Vagina (tissue), 2 donors: ENCODE measurements at places on chromosomes 12 and 14. TPM values are rescaled to one million over a fixed set of nuclear protein-coding genes. Genes with fewer than 3 reads are reported as not detected.
A peak's percentile ranks its signal among the peaks of the same experiment; 100 is the strongest.

- no peak overlapping the region for H3K4me3 ChIP-seq
- H3K27ac ChIP-seq = no peak overlapping the region
- H3K36me3 ChIP-seq = peaks cover 41% of the 10 kb centered on the region
These were observed 93.5 kb downstream of the ATXN2 start for GRCh38 chr12:111505601-111506036.

- H3K27ac ChIP-seq = no peak overlapping the region
- no peak for DNase-seq
- H3K27me3 ChIP-seq = no peaks in the 10 kb centered on the region
- H3K36me3 ChIP-seq = peaks cover 8% of the 10 kb centered on the region
These were observed 3.2 kb downstream of the KRR1 start for GRCh38 chr12:75508159-75508558.

GRCh38 chr14:34398024-34398423 is 64.0 kb downstream of the SPTSSA start:
- H3K27ac ChIP-seq = no peak overlapping the region
- no peaks in the 10 kb centered on the region for H3K36me3 ChIP-seq
- DNase-seq = no peak
- H3K4me3 ChIP-seq = no peak overlapping the region
- no peaks in the 10 kb centered on the region for H3K27me3 ChIP-seq

GRCh38 chr14:76307786-76308780 is 67.9 kb upstream of the ESRRB start:
- no peaks in the 10 kb centered on the region for H3K27me3 ChIP-seq
- DNase-seq = peak; percentile 60
- H3K36me3 ChIP-seq = no peaks in the 10 kb centered on the region
- H3K4me1 ChIP-seq = no peaks in the 10 kb centered on the region

GRCh38 chr12:76446090-76446489 is 97.9 kb upstream of the BBS10 start:
- H3K27ac ChIP-seq = no peak overlapping the region
- H3K4me3 ChIP-seq = no peak overlapping the region

- no peaks in the 10 kb centered on the region for H3K36me3 ChIP-seq
- H3K4me1 ChIP-seq = peaks cover 10% of the 10 kb centered on the region
- DNase-seq = no peak
- H3K27ac ChIP-seq = no peak overlapping the region
- H3K27me3 ChIP-seq = no peaks in the 10 kb centered on the region
These were observed 39.1 kb downstream of the TSPAN11 start for GRCh38 chr12:30965613-30965985.

The FOXA1 gene
- 11.5 TPM for total RNA-seq
